ENCODE measurements at places on chromosomes 2 and 18. TPM values are rescaled to one million over a fixed set of nuclear protein-coding genes. Genes with fewer than 3 reads are reported as not detected.

The NCKAP5 gene
- total RNA-seq, result 1.2 TPM

The HOXD10 gene
- total RNA-seq, result 5.3 TPM

The DNAJB2 gene
- total RNA-seq, result 36.6 TPM

The ADCYAP1 gene
- total RNA-seq, result not detected

The CHST10 gene
- 14.6 TPM for total RNA-seq

The NT5C1B gene
- not detected for total RNA-seq

The DNAJC5G gene
- not detected for total RNA-seq

Data from A549 treated with GW870086 at 1 μM for 4 hours (cell line).